Fibroblast of villous mesenchyme (primary cell): ENCODE measurements at places on chromosomes 6 and 20.
A peak's percentile ranks its signal among the peaks of the same experiment; 100 is the strongest.

- no peak for DNase-seq
These were observed 24.9 kb upstream of the ITCH start for GRCh38 chr20:34337982-34338726.

DNA sequence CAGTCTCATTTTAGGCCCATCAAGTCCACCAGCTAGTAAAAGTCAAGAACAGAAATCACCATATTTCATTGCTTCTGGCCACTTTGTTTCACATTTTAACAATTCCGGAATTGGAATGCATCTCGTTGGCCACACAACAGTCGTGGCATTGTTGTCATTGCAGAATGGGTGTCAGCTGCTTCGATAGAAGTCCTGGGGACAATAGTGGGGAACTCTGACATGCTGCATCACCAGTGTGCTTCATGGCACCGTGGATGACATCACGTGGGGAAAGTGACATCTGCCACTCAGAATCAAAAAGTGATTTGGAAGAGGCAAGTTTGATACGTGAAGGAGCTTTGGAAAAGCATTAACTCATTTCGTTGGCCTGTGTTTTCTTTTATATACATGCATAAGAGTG, 43.8 kb upstream of the XRN2 start:
- DNase-seq: no peak

DNA sequence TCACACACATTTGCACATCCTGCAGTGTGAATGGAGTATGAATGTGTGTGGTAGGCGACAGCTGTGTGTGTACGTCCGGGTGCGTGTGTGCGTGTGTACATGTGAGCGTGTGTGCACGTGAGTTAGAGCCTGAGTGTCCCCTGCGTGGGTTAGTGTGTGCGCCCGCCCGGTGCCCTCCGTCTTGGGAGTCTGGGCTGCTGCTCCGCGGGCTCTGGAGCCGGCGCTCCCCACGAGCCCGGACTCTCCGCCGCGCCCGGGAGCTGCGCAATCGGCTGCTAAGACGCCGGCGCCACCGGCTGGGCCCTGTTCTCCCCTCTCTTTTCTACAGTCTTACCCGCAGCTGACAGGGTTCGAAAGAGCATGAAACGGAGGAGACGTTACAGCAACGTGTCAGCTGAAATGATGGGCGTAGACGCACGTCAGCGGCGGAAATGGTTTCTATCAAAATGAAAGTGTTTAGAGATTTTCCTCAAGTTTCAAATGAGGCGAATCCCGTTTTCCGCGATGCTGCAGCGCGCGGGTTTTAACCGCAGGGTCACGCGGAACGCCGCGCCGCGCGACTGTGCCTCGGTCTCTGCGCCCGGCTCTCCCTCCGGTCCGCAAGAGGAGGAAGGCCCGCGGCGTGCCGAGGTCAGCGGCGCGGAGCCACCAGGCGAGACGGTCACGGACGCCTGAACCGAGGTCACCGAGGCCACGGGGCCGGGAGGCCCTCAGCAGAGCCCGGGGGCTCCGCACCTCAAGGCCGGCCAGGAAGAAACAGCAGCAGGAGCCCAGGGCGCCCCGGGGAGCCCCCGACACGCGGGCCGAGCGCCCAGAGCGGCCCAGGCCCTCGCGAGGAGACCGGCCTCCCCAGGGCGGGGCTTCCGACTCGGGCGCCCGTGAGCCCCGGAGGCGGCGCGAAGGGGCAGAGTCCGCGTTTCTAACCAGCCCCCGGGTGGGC, 95.3 kb upstream of the BHLHE23 start:
- DNase-seq: peak; percentile 42

- peak; percentile 78 for DNase-seq
These were observed 89.6 kb upstream of the NHSL1 start for GRCh38 chr6:138588805-138589434.

- DNase-seq: no peak
These were observed 32.5 kb downstream of the GNAS start for GRCh38 chr20:58884966-58885365.

GRCh38 chr6:7207720-7208119, 100.0 kb downstream of the RREB1 start:
- DNase-seq: no peak

DNA sequence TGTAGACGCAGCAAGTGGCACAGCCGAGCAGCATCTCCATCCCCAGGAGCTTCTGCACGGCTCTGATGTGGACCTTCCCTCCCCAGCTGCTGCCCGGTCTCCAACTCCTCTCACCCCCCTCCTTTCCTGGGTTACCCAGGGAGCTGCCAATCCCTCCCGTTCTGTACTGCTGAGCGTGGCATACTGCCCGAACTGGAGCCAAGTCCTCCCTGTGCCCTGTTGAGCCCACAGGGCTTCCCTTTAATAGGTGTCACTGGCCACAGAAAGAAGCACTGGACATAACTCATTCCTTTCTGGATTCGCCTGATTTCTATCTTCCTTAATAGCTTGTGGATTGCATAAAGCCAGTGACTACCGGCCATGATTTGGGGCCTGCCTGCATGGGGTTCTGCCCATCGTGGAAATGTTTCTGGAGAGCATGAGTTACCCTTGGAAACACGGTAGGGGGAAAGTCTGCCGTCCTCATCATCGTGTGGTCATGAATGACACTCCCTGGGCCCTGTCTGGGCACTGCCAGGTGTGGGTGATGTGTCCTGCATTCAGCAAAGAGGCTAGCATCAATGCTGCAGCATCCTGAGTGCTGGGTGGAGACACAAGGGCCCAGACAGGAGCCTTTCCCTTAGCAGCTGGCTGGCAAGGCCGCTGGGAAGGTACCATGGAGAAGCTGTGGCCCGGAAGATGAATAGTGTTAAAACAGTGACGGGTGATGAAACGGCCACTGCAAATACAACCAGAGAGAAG, 189.7 kb downstream of the SYNDIG1 start:
- no peak for DNase-seq

GRCh38 chr6:4967301-4968030, 36.4 kb downstream of the RPP40 start:
- DNase-seq: no peak

DNA sequence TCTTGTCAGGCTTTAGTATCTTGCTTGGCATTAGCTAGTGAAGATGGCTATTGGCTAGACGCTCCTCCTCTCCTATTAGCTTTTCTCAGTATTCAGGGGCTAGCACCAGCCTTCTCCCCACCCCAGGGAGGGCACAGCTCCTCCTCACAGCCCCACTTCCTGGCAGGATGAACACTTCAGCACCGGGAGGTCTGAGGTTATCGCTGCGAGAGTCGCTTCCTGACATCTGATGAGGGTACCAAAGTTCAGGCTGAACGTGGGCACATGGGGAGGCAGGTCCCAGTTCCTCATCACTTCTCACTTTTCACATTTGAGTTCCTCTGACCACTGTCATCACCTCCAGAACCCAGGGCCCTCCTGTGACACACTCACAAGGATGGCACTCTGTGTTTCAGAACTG, 66.6 kb downstream of the LAMA4 start:
- DNase-seq: no peak

- no peak for DNase-seq
These were observed 535.0 kb downstream of the RFPL4B start for GRCh38 chr6:112881828-112882780.

- DNase-seq: no peak
These were observed 936.7 kb upstream of the CITED2 start for GRCh38 chr6:140311146-140311545.

GRCh38 chr6:119444642-119445557, 95.3 kb upstream of the MAN1A1 start:
- DNase-seq: no peak

DNA sequence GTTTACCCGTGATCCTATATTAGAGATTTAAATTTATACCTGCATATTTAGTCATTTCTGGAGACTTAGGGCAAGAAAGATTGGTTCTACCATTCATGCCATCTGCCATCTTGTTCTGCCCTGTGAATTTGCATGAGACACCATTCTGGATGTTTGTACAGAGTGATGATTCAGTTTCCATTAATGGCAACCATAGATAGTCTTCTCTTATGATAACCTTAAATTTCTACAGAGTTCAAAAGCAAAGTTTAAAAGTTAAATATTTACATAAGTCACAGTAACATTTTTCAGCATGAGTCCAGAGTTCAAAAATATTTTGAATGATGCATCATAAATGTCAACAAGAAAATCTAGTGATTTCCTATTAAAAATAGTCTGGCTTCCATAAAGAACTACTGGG, 23.2 kb downstream of the PLCB1 start:
- peak; percentile 19 for DNase-seq

DNA sequence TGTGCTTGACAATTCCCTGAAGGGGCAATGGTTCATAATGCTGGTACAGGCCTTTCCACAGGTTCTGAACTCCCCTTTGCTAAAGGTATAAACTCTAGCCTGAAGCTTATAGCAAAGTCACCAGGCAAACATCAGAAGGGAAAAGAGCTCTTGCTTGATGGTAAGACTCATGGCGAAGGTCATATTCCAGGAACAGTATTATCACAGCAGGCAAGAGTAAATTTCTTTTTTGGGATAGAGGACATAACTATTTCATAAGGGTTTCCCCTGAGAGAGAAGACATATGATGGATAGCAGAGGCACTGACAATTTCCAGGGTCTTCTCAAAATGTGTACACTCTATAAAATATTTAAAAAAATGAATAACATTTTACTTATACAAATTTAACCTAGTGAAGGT, 86.8 kb downstream of the PRKN start:
- DNase-seq: no peak

GRCh38 chr6:155872961-155873360, 417.3 kb upstream of the NOX3 start:
- DNase-seq: no peak

DNA sequence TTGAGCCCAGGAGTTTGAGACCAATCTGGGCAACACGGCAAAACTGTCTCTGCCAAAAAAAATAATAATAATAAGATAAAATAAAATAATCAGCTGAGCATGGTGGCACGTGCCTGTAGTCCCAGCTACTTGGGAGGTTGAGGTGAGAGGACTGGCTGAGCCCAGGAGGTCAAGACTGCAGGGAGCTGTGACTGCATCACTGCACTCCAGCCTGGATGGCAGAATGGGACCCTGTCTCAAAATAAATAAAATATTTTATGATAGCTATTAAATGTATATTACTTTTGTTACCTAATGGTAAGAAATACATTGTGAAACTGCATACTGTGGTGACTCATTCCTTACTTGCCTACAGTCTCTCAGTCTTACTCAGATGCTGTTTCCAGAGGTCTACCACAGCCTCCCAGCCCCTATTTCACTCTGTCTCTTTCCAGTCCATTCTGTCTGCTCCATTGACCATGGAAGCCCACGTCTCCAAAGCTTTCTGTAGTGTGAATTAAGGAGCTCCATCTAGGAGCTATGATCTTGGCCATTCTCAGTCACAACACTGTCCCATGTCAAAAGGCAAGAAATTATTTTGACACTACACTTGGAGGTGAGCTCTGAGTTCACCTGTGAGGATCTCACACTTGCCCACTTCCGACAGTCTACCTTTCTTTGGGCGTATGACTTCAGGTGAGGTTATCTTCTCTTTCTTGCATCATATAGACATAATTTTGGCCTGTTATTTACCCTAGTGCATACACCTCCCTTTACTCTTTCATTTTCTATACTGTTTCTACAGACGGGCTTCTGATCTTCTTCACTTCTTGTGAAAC, 22.4 kb upstream of the SNX9 start:
- peak; percentile 51 for DNase-seq

DNA sequence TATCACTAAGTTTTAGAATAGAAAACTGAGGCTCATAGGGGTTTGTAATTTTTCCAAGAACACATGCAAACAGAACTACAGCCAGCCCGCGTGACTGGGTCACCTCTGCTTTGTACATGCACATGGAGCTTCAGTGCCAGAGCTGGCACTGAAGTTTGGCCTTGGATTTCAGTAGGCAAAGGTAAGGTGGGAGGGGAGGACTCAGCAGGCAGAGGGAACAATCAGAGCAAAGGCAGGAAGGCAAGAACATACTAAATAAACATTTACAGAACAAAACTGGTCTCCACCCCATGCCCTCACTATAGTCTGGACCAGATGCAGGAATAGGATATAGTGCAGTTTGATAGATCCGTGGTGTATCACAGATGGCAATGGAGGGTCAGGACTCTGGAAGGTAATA, 13.6 kb upstream of the ABRACL start:
- no peak for DNase-seq

GRCh38 chr6:156719395-156719719, 57.8 kb upstream of the ARID1B start:
- peak; percentile 44 for DNase-seq

DNA sequence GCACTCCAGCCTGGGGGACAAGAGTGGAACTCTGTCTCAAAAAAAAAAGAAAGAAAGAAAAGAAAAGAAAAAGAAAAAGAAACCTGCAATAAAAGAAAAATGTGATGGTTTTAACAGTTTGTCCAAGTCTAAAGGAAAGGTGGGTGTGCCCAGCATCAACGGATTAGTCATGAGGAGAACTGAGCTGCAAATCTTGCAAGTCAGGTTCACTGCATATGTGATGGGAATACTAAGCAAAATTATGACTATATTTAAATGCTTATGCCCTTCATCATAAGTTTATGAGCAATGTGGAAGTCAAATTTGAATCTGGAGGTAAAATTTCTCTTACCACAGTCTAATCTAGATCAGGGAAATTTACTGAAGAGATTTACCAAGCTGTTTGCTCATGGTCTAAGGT, 13.1 kb upstream of the CDK19 start:
- DNase-seq: no peak

- no peak for DNase-seq
These were observed 859 bp upstream of the BIRC7 start for GRCh38 chr20:63234693-63235398.

DNA sequence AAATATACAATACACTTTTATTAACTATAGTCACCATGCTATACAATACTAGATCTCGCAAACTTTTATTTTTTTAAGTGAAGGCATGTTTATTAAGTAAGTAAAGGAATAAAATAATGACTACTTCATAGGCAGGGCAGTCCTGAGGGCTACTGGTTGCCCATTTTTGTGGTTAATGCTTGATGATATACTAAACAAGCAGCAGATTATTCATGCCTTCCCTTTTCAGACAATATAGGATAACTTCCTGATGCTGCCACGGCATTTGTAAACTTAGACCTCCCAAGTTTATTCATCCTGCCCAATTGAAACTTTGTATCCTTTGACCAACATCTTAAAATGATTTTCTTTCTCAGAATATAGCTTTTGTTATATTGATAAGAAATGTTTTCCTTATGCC, 24.7 kb upstream of the HIVEP1 start:
- DNase-seq: no peak

GRCh38 chr6:48733581-48733980, 622.6 kb upstream of the PTCHD4 start:
- peak; percentile 37 for DNase-seq

- DNase-seq: peak; percentile 77
These were observed 121.4 kb downstream of the ATXN1 start for GRCh38 chr6:16639684-16640480.

DNA sequence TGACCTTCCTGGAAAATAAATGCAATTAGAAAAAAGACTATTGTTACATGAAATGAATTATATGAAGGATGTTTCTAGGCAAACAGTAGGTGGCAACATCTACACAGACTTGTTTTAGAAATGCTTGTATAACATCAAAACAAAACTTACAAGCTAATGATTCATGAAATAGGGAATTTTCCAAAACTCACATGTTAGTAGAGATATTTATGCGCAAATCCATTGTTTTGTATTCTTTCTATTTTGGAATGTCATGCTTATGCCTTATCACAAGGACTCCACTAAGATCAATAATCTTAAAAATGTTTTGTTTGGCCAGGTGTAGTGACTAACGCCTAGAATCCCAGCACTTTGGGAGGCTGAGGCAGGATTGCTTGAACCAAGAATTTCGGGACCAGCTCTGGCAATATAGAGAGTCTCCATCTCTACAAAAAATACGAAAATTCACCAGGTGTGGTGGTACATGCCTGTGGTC, 32.3 kb upstream of the LGSN start:
- peak; percentile 71 for DNase-seq

GRCh38 chr20:56952258-56953047, 314.0 kb downstream of the BMP7 start:
- no peak for DNase-seq
